ENCODE measurements at places on chromosomes 11 and 22.
A peak's percentile ranks its signal among the peaks of the same experiment; 100 is the strongest.

GRCh38 chr11:95917193-95918036 lies 6.5 kb downstream of the MTMR2 start:
- DNase-seq: no peak
- H3K27ac ChIP-seq: peak overlapping the region; percentile 55
- H3K4me1 ChIP-seq: peaks cover 7% of the 10 kb centered on the region
- no peak overlapping the region for H3K4me3 ChIP-seq

DNA sequence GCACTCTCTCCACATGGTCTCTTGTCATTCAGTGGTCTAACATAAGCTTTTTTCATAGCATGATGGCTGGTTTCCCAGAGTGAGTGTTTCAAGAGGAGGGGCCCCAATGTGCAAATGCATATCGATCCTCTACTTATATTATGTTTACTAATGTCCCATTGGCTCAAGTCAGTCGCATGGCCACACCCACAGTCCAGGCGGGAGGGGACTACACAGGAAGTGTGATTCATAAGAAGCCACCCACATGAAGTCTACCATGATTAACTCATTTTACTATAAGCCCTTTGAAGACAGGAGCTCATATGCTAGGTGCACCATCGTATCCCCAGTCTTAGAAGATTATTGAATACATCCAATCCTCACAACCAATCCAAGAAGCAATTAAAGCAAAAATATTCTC lies 89.5 kb upstream of the ISX start:
- no peak for DNase-seq
- no peak overlapping the region for H3K4me3 ChIP-seq
- H3K4me1 ChIP-seq: no peaks in the 10 kb centered on the region
- H3K27ac ChIP-seq: no peak overlapping the region
- no peaks in the 10 kb centered on the region for H3K36me3 ChIP-seq

GRCh38 chr11:47348859-47349258 lies 3.6 kb downstream of the MYBPC3 start:
- H3K4me1 ChIP-seq: no peaks in the 10 kb centered on the region
- H3K27me3 ChIP-seq: peaks cover 7% of the 10 kb centered on the region
- no peak for DNase-seq
- no peaks in the 10 kb centered on the region for H3K36me3 ChIP-seq

DNA sequence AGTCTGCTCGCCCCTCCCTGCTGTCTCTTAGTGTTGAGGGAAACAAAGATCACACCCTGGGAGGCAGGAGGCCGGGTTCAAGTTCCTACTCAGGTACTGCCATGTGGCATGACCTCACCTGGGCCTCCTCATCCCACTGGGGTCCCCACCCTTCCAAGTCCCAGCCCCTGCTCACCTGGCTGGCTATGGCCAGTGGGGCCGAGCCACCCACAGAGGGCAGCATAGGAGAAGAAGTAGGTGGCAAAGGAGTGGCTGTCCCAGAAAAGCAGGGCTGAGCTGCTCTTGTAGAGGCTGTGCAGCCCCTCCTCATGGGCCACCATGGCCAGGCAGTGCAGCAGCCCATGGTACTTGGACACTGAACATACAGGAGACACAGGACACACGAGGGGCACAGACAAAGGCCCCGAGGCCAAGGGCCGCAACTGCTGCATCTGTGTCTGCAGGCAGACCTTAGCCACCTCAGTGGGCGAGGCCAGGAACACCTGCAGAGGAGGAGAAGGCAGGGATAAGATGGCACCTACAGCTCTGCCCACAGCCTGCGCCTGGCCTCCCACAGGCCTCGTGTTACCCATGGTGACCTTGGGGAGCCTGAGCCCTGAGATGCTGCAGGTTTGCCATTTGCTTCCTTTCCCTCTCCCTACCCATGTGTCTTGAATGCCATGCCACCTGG lies 50.6 kb upstream of the MPEG1 start:
- no peaks in the 10 kb centered on the region for H3K27me3 ChIP-seq
- H3K4me3 ChIP-seq: no peak overlapping the region
- H3K27ac ChIP-seq: no peak overlapping the region
- no peaks in the 10 kb centered on the region for H3K4me1 ChIP-seq

DNA sequence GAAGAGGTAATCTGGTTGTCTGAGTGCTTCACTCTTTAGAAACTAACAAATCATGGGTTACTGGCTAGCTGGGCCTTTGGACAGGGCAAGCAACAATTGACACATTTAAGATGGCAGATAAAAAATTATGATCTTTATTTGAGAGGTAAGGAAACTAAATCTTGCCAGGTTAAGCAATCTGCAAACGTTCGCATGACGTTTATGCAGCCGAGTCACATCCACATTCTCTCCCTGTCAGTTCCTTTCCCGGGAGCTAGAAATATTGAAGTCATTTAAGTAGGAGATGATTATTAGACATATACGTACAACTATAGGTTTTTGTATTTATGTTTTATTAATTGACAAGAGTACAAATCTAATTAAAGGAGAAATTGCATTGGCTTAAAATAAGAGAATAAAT lies 57.4 kb upstream of the RCN1 start:
- no peaks in the 10 kb centered on the region for H3K4me1 ChIP-seq
- H3K27ac ChIP-seq: no peak overlapping the region
- no peaks in the 10 kb centered on the region for H3K27me3 ChIP-seq
- no peaks in the 10 kb centered on the region for H3K36me3 ChIP-seq
- no peak overlapping the region for H3K4me3 ChIP-seq

- no peak for DNase-seq
- no peaks in the 10 kb centered on the region for H3K36me3 ChIP-seq
- no peaks in the 10 kb centered on the region for H3K27me3 ChIP-seq
- H3K27ac ChIP-seq: no peak overlapping the region
- no peaks in the 10 kb centered on the region for H3K4me1 ChIP-seq
- no peak overlapping the region for H3K4me3 ChIP-seq
These were observed 400.5 kb downstream of the NELL1 start for GRCh38 chr11:21069909-21070308.

DNA sequence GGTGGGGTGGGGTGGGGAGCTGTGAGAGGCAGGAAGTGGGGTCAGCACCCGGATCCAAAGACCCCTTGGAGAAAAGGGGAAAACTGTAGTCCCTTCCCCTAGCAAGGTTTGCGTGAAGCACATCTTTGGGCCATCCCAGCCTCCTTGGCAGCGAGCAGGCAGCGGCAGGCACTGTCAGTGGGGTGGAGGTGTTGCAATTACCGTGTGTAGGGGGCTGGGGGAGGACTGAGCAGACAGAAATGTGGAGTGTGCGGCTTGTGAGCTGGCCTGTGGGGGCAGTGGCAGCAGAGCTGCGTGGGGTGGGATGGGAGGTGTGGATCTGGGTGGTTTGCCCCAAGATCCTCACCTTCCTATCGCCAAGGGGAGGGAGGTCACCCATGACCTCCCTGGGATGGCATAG lies 16.4 kb downstream of the DAGLA start:
- no peaks in the 10 kb centered on the region for H3K27me3 ChIP-seq
- peak overlapping the region; percentile 93 for H3K27ac ChIP-seq
- DNase-seq: no peak
- H3K36me3 ChIP-seq: no peaks in the 10 kb centered on the region
- H3K4me3 ChIP-seq: no peak overlapping the region

DNA sequence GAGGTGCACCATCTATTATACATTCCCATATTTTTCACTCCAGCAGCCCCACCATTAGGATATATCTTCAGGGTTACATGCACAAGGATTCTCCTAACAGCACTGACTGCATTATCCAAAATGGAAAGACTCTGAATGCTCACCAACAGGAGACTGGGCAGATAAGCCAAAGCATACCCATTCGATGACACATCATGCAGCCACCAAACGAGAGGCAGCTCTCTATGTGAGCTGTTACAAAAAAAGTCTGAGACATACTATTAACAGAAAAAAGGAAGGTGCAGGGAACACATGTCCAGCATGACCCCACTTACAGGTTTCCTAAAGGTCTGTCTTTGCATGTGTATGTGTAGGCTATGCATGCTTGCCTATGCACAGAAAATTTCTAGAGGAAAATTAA lies 12.4 kb upstream of the SERPIND1 start:
- H3K27me3 ChIP-seq: no peaks in the 10 kb centered on the region
- no peaks in the 10 kb centered on the region for H3K4me1 ChIP-seq
- DNase-seq: no peak
- H3K27ac ChIP-seq: no peak overlapping the region

GRCh38 chr22:25514436-25515180 lies 49.9 kb upstream of the GRK3 start:
- no peak for DNase-seq
- H3K27me3 ChIP-seq: no peaks in the 10 kb centered on the region

- no peaks in the 10 kb centered on the region for H3K4me1 ChIP-seq
- no peaks in the 10 kb centered on the region for H3K36me3 ChIP-seq
- H3K27ac ChIP-seq: no peak overlapping the region
- H3K27me3 ChIP-seq: no peaks in the 10 kb centered on the region
- H3K4me3 ChIP-seq: no peak overlapping the region
These were observed 840.2 kb upstream of the CNTN5 start for GRCh38 chr11:98180511-98180910.

DNA sequence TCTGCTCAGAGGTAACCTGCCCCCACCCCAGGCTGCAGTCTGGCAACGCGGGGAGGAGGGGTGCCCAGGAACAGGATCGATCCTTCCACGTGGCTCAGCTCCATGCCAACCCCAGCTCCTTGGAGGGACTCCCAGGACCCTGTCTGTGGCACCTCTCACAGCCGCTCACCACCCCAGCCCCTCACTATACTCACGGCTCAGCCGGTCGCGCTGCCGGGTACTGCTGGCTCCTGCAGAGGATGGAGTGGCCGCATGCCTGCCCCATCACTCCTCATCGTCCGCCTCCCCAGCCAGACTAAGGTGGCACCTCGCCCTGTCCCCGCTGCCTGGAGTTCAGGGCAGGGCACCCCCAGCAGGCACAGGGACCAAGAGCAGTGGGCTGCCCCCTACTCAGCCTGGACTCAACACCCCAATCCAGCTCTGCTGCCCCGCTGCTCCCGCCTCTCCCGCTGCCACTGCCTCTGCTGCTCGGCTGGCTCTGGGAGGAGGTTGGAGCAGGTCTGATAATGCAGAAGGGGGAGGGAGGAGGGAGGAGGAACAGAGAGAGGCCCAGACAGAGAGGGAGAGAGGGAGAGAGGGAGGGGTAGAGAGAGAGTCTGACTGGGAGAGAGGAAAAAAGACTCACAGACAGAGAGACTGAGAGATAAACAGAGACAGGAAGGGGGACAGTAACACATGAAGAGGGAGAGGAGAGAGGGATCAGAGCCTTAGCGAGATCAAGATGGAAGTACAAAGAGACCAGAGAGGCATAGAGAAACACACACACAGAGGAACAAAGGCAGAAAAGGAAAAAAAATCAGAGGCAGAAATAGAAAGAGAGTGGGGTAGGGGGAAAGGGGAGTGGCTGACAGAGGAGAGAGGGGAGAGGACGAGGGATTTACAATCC lies at the start of gene PDE2A:
TSS of gene PDE2A (minus strand) at position 480 of the 886 bp plus-strand sequence. CDS start at position 265, 215 bp downstream.
- DNase-seq: no peak
- H3K27ac ChIP-seq: no peak within 1 kb of the TSS
- no peaks in the 10 kb centered on the region for H3K4me1 ChIP-seq
- H3K27me3 ChIP-seq: peaks cover 94% of the 10 kb centered on the region
- H3K36me3 ChIP-seq: no peaks in the 10 kb centered on the region
- no peak within 1 kb of the TSS for H3K4me3 ChIP-seq

DNA sequence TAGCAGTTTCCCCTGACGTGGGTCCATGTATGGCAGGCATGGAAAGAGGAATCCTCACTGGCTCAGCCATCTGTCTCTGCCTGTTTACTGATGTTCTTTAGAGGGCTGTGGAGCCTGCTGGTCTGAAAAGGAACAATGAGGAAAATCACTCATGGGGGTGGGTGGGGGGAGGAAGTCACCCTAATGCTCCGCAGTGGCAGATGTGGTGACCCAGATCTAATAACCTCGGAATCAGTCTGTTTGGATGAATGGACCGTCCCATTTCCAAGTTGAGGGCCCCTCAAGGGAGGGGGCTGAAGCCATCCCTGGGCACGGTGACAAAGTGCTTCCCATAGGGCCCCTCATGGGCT lies 4.4 kb downstream of the BCR start:
- H3K27me3 ChIP-seq: no peaks in the 10 kb centered on the region
- H3K27ac ChIP-seq: peak overlapping the region; percentile 69
- peaks cover 33% of the 10 kb centered on the region for H3K4me1 ChIP-seq
- no peak overlapping the region for H3K4me3 ChIP-seq
- DNase-seq: no peak

DNA sequence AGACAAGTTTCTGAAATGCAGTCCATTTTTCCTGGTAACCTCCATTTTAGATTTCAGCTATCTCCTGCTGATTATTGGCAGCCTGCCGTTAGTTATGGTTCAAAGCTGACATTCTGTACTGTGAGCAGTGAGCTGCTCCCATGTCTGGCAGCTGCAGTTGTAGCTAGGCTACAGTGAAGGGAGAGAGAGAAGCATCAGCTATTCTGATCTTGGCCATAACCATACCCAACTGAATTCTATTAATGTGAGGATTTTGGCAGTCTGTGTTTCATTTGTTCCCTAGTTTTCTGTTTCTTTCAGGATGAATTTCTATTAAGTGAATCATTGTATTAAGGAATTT lies 33.4 kb downstream of the SIK2 start:
- no peak overlapping the region for H3K27ac ChIP-seq
- no peaks in the 10 kb centered on the region for H3K27me3 ChIP-seq
- no peak for DNase-seq
- peaks cover 52% of the 10 kb centered on the region for H3K4me1 ChIP-seq
- H3K36me3 ChIP-seq: no peaks in the 10 kb centered on the region

GRCh38 chr11:112977755-112978154 lies 16.5 kb downstream of the NCAM1 start:
- no peak overlapping the region for H3K27ac ChIP-seq
- H3K36me3 ChIP-seq: no peaks in the 10 kb centered on the region
- DNase-seq: no peak
- no peaks in the 10 kb centered on the region for H3K4me1 ChIP-seq

- no peaks in the 10 kb centered on the region for H3K36me3 ChIP-seq
- peaks cover 100% of the 10 kb centered on the region for H3K4me1 ChIP-seq
- H3K4me3 ChIP-seq: no peak overlapping the region
- no peaks in the 10 kb centered on the region for H3K27me3 ChIP-seq
- DNase-seq: no peak
These were observed 5.1 kb downstream of the CD82 start for GRCh38 chr11:44570411-44571155.

- H3K4me3 ChIP-seq: no peak overlapping the region
- DNase-seq: no peak
- H3K27me3 ChIP-seq: no peaks in the 10 kb centered on the region
- H3K4me1 ChIP-seq: peaks cover 8% of the 10 kb centered on the region
These were observed 47.0 kb downstream of the GAB2 start for GRCh38 chr11:78370406-78371172.

DNA sequence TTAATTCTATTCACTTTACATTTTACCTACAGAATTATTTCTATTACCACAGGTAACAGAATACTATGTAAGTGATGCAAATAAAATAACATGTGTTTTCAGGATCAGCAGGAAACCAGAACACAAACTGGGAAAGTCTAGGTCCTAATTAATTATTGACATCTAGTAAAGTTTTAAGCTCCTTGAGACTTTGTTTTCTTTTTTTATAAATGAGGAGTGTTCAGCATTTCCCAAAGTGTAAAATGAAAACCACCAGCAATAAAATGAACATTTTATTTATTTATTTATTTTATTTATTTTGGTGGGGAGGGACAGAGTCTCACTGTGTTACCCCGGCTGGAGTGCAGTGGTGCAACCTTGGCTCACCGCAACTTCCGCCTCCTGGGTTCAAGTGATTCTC lies 123.6 kb downstream of the ARHGAP42 start:
- no peak overlapping the region for H3K27ac ChIP-seq
- H3K27me3 ChIP-seq: no peaks in the 10 kb centered on the region
- no peaks in the 10 kb centered on the region for H3K36me3 ChIP-seq
- no peak overlapping the region for H3K4me3 ChIP-seq
- no peak for DNase-seq
